ENCODE measurements at places on chromosomes 5 and 9. TPM values are rescaled to one million over a fixed set of nuclear protein-coding genes. Genes with fewer than 3 reads are reported as not detected.

- DNase-seq: no peak
These were observed 26.7 kb upstream of the SUSD3 start for GRCh38 chr9:93031629-93032430.

DNA sequence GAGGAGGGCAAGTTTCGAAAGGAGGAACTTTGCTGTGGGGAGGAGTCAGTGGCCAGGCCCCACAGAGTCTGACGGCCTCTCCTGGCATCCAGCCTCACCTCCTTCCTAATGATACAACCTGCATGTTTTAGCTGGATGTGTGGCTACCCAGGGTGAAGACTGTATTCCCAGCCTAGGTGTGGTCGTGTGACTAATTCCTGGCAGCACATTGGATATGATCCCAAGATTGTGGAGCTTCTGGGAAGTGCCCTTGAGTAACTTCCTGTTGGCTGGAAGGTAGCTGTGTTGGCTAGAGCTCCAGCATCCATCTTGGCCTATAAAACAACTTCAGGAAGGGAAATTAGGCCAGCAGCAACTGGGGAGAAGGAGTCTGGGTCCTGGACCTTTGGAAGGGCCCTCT lies 19.0 kb upstream of the LPCAT1 start:
- no peak for DNase-seq

The DND1 gene
- polyA plus RNA-seq: 0.36 TPM

The GEMIN5 gene
- 21.1 TPM for polyA plus RNA-seq

All from renal cortex interstitium (tissue), 15 donors.